ENCODE measurements at places on chromosomes 16 and 17. TPM values are rescaled to one million over a fixed set of nuclear protein-coding genes. Genes with fewer than 3 reads are reported as not detected.

DNA sequence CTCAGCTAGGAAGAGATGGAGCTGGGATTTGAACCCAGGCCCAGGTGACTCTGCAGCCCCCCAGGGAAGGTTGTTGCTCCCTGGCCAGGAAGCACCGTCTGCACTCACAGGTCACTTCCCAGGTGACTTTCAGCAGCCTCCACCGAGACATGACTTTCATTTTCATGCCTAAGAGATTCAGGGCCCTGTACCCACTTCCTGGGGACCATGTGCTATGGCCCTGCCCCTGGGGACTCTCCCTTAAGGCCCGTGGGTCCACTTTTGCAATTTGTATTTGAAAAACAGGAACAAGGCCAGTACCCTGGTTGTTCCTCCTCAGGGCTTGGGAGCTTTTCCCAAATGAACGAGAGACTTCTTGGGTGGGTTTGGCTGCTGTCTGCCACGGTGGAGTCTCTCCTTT, 191.0 kb downstream of the IRF8 start:
- no peak for DNase-seq

- no peak for DNase-seq
These were observed 30.1 kb upstream of the CPNE2 start for GRCh38 chr16:57062329-57062728.

- peak; percentile 63 for DNase-seq
These were observed 44.8 kb downstream of the PITPNC1 start for GRCh38 chr17:67421869-67422273.

- DNase-seq = no peak
These were observed 322.4 kb upstream of the CDH5 start for GRCh38 chr16:66044089-66044488.

DNA sequence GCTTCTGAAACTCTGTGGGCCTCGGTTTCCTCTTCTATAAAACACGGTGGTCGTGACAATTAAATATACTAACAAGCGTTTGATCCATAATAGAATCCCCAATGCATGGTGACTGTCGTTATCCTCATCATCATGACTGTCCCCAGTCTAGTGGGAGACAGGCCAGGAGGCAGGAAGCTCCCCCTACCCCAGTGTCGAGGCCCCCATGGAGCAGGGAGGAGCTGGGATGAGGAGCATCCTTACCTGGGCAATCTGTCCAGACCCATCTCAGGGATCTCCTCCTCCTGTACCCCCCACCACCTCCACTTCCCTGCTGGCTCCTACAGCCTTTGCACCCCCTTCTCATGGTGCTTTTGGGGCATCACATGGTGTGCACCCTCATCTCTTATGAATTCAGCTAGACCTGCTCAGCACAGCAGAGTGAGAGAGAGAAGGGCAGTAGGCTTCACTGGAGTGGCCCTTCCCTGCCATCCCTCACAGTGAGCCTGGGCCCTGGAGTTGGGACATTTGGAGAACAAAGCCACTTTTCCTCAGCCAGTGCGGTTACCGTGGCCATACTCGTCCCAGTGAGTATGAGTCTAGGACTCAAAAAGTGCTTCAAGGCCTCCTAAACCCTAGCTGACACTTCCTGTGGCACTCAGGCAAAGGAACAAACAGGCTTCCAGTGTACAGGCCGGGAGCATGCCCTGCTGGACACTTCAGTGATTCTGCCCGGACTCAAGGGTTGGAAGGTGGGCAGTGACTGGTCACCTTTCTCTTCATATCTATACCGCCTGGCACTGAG, 148.6 kb downstream of the CLEC16A start:
- DNase-seq = no peak

GRCh38 chr17:42651392-42651791, 7.7 kb upstream of the TUBG2 start:
- DNase-seq = no peak

GRCh38 chr16:11051879-11052808, 107.8 kb downstream of the CLEC16A start:
- no peak for DNase-seq

GRCh38 chr17:12898110-12898509, 108.8 kb downstream of the ARHGAP44 start:
- DNase-seq = no peak

DNA sequence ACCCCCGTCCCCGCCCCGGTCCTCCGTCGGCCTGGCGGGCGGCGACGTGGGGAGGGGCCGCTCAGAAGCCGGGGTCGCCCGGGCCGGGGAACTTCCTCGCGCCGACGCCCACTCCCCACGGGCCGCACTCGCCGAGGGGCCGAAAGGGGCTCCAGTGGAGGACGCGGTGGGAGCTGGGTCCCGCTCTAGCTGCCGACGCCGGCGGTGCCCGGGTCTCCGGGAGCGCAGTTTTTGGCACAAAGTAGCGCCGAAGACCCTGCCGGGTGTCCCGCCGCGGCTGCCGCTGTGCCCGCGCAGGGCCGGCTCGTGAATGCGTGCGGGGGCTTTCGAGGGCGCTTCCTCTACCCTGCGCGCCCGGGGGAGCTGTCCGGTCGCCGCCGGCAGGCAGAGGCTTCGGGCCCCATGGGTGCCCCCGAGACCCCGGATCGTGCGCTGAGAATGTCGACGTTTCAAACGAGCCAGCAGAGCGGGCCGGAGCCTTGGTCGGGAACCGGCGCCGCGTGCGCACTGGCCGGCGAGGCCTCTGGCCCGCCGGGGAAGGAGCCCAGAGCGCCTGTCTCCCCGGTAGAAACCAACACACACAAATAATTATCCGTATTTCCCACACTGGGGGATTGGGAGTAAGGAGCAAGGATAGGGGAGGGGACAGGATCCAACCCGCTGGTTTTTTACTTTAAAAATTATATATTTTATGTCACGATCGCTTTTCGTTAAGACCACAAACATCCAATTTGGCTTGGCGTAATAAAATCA, 46.6 kb upstream of the SLC38A10 start:
- peak; percentile 31 for DNase-seq

GRCh38 chr17:57514614-57515013, 230.5 kb downstream of the CCDC182 start:
- DNase-seq = no peak

DNA sequence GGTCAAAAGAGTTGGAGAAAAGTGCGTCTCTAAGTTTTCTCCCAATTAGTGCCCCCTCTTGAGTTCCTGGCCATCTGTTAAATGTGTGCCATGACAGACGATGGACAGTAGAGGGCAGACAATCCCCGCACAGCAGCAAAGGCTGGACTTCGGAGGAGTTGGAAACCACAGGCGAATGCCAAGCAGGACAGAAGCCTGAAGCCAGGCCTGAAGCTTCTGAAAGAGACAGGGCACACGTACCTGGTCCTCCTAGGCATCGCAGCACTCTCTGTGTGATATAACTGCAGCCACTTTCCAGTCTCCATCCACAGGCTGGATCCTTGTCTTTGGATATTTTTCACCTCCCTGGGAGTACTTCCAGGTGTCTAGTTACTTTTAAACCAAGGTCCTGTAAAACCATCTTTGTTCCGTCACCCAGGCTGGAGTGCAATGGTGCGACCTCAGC, 14.5 kb downstream of the C17orf100 start:
- peak; percentile 60 for DNase-seq

GRCh38 chr17:79154951-79155585, 80.4 kb downstream of the ENGASE start:
- DNase-seq = no peak

DNA sequence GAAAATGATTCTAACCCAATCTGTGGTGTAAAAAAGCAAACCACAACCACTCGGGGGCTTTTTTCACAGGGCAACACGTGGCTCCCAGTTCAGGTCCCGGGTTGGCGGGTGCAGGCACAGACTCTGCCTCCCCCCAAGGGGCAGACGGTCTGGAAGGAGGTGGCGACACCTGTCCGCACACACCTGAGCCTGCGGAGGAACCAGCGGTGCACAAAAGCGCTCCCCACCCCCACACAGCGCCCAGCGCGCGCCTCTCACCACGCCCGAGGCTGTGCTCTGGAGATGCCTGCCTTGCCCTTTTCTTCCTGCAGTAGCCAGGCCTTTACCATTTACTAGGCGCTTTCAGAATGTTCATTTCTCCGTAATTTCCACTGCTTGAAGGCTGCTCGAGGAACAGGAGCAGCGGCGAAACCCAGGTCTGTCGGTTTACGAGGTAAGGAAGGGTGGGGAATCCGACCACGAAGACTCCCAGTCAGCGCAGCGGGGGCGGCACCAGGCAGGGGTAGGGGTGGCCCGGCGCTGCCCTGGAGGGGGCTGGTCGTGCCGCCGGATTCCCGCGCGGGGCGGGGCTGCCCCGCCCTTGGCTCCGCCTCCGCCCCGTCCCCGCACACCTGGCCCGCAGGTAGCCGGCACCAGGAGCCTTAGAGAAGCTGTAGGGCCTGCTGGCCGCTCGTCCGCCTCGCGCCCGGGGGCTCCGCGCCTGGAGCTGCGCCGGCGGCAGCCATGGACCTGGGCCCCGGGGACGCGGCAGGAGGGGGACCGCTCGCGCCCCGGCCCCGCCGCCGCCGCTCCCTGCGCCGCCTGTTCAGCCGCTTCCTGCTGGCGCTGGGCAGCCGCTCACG, at the start of gene USP43:
Gene USP43 (plus strand): TSS at position 608 of the 842 bp plus-strand sequence. CDS start 116 bp downstream, at position 724.
- peak; percentile 78 for DNase-seq

DNA sequence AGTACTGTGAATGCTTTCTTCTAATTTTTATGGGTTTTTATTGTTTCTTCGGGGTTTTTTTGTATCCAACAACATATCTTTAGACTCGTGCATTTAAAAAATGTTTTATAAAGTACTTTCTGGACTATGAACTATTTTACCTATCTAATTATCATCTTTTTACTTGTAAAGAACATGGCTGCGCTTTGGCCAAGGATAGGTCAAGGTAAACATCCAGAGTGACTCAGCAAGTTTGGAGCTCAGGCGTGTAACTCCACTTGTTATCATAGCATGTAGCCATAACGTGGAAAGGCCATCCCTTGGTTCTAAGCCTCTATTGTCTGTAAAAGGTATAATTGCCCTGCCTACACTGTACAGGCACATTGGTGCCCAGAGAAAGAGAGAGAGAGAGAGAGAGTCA, 818.0 kb upstream of the GOT2 start:
- no peak for DNase-seq

- no peak for DNase-seq
These were observed 255.3 kb downstream of the CPPED1 start for GRCh38 chr16:12548270-12548983.

The ASPHD1 gene
- 2.0 TPM for total RNA-seq

The KIF19 gene
- total RNA-seq = 3.5 TPM

The CTCF gene
- total RNA-seq = 42.2 TPM

The KRT27 gene
- total RNA-seq = 0.36 TPM

The GPR179 gene
- 0.03 TPM for total RNA-seq

The KRT10 gene
- total RNA-seq = 25.1 TPM

The ZNF469 gene
- 0.70 TPM for total RNA-seq

The TOP2A gene
- total RNA-seq = 10.9 TPM

The LRRC46 gene
- total RNA-seq = 0.42 TPM

The ZNF213 gene
- 13.8 TPM for total RNA-seq

The BCL6B gene
- 2.0 TPM for total RNA-seq

The MAF gene
- total RNA-seq = 30.3 TPM
